ENCODE measurements at places on chromosomes 16 and 17.
A peak's percentile ranks its signal among the peaks of the same experiment; 100 is the strongest.

DNA sequence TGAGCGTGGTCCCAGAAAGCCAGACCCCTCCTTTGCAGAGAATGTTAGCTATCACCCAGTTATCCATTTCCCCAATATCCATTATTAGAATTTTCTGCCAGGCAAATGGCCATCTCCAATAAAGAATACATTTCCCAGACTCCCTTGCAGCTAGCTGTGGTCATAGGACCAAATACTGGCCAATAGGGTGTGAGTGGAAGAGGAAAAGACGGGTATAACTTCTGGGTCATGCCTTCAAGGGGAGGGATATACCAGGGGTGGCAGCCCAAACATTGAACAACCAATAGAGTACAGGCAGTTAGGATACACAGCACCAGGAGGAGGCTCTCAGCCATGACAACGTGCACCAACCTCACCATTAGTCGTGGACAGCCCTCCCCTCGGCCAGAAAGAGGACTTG is 26.1 kb upstream of the FOXF1 start:
- no peak for DNase-seq

DNA sequence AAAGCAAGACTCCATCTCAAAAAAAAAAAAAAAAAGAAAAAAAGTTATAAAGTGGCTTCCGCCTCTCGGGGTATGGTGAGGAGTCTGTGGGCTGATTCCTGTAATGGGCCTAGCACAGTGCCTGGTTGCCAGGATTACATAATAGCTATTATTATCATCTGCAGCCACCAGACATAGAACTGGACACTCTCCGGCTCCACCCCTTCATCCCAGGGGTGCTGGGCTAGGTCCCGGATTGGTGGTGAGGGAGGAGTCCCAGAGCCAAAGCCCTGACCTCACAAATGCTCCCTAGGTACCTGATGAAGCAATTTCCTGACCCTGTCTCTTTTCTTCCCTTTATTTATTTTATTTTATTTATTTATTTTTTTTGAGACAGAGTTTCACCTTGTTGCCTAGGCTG is 11.6 kb upstream of the ADGRG1 start:
- no peak for DNase-seq

DNA sequence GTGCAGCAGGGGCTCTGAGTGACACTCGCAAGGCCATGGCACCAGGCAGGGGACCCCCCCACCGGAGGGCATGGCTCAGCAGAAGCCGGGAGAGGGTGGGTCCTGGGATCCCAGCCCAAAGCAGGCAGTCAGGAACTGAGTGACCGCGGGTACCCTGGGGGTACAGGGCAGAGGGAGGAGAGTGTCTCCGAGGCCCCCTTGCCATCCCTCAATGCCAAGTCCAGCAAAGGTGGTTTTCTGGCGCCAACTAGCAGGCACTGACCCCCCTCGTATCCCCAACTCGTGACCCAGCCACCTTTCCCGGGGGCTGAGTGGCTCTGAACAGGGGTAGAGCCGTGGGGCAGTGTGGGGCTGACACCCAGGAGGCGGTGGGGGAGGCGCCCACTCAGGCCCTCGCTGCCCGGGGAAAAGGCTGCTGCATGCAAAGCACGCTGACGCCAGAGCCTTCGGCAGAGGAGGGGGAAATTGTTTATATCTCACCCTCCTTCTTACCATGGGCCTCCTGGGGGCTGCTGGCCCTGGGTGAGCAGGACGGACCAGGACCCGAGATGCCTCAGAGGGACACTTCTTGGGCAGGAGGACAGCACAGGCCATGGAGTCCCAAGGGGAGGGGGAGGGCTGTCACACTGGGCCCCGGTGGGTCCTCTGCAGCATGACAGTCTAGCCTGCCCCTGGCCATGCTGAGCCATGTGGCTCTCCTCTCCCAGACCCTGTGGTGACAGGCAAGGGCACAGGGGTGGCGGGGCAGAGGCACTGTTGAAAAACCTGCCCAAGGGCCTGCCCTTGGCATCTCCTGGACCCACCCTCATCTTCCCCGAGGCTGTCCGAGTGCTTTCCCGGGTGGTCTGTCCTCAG is 14.6 kb upstream of the ENPP7 start:
- DNase-seq = no peak

GRCh38 chr17:14733376-14733775 is 432.5 kb downstream of the HS3ST3B1 start:
- no peak for DNase-seq

GRCh38 chr16:10226141-10226986 is 44.1 kb upstream of the GRIN2A start:
- DNase-seq = no peak

- DNase-seq = peak; percentile 77
These were observed 11.8 kb downstream of the GNAO1 start for GRCh38 chr16:56203052-56203451.

GRCh38 chr16:84547546-84548061 is 43.1 kb upstream of the MEAK7 start:
- no peak for DNase-seq

- peak; percentile 51 for DNase-seq
These were observed 83.4 kb downstream of the TNFRSF13B start for GRCh38 chr17:16888413-16889087.

GRCh38 chr16:30351586-30352419 is 3.3 kb downstream of the CD2BP2 start:
- DNase-seq = peak; percentile 94

DNA sequence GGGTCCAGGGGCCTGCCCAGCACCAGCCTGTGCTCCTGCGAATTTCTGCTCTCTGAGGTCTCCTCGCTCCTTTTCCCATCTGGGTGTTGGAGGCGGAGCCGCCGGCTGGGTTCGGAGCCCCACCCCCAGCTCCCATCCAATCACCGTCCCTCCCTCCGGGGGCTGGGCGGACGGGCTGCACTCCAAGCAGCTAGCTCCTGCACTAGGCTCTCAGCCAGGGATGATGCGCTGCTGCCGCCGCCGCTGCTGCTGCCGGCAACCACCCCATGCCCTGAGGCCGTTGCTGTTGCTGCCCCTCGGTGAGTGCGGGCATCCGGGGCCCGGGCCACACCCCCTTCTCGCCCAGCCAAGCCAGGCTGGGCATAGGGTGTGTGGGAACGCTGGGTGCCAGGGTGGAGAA is at the start of gene NRN1L:
NRN1L (plus strand) TSS at position 202 of the 400 bp plus-strand sequence; CDS start at position 221, 19 bp downstream.
- DNase-seq = peak; percentile 58

DNA sequence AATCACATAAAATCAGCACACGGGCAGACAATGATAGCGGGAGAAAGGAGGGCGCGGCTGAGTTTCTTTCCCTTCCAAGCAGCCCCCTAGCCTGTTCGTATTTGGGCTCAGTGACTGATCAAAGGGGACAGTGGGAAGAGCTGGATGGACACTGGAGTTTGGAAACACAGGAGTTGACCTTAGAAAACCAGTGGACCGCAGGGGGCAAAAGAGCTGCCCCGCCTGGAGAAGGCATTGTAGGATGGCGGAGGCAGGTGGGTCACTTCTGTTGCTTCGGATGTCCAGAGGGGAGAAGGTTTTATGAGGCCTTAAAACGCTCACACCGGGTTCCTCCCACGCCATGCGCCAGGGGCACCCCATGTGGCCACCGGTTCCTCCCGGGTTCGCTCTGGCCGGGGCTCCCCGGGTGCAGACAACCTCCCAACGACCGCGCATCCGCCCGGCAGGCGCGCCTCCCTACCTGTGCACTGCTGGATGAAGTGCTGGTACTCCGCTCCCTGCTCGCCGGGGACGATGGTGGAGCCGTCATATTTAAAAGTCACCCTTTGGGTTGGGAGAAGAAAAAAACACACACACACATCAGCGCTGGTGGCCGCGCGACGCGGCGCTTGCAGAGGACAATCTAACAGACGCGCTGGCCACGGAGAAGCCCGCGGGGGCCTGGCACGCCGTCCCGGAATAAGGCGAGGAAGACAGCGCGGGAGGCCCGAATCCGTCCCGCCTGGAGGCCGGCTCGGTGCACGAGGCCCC is 662 bp downstream of the COTL1 start:
- peak; percentile 45 for DNase-seq

DNA sequence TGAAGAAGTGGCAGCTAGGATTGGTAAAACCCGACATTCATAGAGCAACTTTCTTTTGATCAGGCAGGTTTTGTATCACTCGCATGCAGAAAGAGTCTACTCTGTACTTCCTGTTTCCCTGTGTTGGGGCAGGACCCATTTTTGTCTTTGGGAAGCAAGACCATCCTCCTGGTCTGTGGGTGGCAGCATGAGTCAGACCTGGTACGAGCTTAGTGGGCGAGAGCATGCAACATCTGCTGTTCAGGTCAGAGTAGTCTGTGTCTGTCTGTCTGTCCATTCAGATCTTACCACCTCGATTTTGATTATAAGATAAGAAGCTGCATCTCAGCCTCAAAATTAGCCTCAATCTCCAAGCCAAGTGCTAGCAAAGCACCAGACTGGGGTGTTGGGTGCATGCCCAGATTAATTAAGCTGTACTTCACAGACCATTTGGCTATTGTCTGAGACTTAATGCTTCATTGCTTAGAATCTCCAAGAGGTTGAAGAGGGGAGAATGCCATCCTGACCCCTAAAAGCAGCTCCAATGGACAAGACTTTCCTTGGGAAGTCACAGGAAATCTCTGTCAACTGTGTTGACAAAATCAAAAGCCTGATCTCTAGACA is 110.9 kb downstream of the XYLT1 start:
- peak; percentile 83 for DNase-seq

DNA sequence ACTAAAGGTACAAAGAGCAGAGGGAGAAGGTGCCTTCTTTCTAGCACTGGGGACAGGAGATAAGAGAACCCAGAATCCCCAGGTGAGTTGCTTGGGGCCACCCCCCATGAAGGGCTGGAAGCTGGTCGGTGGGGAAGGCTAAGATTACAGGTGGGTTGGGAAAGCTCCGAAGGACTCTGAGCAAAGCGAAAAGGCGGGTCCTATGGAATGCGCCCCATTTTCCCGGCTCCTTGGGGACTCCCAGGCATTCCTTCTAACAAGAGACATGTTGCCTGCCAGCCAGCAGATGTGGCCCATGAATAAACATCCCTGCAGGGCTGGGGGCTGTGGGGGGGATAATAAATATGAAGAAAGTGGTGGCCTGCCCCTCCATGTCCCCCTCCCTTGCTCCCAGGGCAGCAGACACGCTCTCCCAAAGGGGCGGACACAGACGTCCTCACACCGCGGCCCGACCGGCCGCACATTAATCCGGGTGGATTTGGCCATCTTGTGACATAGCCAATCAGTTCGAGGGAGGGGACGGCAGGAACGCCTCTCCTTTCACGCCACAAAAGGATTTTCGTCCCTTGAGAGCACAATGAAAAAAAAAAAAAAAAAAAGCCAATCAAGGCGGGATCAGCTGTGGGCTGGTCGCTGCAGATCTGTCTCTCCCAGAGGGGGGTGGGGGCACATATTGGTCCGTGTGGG is 98.5 kb downstream of the SOX9 start:
- DNase-seq = peak; percentile 8

GRCh38 chr16:47925811-47926460 is 229.9 kb downstream of the ABCC12 start:
- DNase-seq = peak; percentile 90

DNA sequence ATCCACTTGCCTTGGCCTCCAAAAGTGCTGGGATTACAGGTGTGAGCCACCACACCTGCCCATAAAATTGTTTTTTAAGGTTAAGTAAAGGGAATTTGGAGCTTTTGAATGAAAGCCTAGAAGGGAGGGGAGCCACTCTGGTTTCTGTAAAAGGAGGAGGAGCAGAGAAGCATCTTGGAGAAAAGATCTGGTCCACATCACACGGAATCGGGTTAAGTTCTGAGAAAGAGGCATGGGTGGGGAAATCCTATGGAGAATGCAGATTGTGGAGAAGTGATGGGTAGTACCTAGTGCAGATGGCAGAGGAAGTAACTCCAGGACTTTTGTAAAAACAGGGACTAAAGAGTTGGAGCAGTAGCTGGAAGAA is 18.3 kb upstream of the CEP112 start:
- DNase-seq = no peak

- DNase-seq = no peak
These were observed 118.5 kb downstream of the C16orf78 start for GRCh38 chr16:49491771-49492761.

- DNase-seq = no peak
These were observed 37.2 kb upstream of the GAN start for GRCh38 chr16:81277541-81278080.

DNA sequence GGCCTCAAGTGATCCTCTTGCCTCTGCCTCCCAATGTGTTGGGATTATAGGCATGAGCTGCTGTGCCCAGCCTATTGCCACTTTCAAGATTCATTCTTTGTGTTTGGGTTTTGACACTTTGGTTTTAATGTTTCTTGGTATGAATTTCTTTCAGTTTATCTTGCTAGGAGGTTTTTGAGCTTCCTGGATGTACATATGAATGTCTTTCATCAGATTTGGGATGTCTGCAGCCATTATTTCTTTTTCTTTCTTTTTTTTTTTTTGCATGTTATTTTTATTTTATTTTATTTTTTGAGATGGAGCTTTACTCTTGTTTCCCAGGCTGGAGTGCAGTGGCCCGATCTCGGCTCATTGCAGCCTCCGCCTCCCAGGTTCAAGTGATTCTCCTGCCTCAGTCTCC is 18.5 kb downstream of the MRPL45 start:
- no peak for DNase-seq

- no peak for DNase-seq
These were observed 8.4 kb downstream of the PIMREG start for GRCh38 chr17:6452471-6453266.

DNA sequence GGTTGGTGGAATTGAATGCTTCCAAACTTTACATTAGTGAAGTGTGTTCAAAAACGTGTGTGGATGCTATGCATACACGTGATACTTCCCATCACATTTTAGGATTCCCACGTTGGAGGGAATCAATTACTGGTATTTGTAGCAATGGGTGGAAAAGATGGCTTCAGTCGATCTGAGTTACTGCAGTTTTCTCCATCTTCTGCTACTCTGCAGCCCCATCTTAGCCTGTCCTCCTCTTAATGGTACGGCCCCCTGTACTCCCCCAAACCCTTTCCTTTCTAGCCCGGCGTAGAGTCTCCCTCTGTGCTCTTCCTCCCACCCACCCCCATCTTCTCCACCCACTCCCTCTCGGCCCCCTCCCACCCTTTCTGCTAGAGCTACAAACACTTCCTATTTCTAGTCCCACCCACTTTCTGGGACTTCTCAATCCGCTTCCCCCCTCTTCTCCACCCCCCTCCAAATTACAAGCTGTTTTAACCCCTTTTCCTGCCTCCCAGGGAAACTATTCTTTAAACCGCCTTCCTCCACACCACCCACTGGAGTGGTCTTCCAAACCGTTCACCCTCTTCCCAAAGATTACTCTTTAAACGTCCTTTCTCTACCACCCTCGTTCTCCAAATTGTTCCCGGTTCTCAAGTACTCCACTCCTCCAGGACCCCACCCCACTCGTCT is 1.1 kb downstream of the CHTF8 start:
- DNase-seq = no peak

DNA sequence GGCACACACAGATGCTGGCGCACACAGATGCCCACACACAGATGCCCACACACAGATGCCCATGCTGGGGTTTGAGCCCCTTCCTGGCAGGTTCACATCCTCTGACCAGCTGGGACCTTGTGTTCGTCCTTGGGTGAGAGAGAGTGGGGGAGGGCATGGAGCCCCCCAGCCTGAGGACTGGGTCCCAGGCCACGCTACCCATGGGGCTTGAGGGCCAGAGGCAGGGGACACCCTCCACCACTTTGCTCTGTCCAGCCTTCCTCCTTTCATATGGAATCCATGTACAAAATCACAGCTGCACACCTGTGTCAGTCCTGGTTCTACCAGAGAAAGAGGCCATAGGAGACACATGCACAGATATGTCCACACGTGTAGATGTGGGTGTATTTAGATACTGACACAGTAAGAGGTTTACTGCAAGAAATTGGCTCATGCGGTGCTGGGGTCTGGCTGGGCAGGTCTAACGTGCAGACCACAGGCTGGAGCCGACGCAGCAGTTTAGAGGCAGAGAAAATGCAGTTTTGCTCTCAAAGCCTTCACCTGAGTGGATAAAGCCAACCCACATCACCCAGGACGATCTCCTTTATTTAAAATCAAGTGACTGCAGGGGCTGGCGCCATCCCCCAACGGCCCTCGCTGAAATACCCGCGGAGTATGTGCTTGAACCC is 10.8 kb downstream of the SLC22A31 start:
- no peak for DNase-seq

All from M059J (cell line).